ENCODE measurements at places on chromosomes 1 and 21.

DNA sequence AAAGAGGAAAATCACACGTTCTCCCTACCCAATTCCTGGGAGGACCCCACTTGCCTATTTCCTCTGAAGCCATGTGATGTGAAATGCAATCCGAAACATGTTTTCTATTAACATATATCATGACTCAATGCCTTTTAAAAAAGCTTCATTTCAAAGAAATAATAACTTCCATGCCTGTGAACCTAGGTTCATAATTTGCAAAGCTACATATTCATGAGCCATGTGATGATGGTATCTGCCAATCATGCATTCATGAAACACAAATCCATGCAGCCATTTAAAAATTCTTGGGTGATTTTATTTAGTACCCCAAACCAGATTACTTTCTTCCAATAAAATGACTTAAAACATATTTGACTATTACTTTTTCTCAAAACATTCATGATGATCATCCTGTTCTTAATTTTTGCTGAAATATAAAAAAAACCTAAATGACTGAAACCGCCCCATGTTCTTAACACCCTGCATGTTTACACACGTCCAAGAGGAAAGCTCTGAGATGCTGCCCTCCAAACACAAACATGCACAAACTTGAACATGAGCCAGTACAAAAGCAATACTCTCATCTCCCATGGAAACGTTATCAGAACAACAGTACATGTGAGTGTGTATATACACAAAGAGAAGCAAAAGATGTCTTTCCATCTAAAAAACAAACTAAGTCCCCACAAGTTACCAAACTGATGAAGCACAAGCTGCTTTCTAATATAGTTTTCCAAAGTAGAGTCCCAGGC is 140.1 kb downstream of the TGFBR3 start:
- no peak for DNase-seq

- DNase-seq: no peak
Observed at GRCh38 chr21:45290948-45291612, 3.4 kb upstream of the POFUT2 start.

DNA sequence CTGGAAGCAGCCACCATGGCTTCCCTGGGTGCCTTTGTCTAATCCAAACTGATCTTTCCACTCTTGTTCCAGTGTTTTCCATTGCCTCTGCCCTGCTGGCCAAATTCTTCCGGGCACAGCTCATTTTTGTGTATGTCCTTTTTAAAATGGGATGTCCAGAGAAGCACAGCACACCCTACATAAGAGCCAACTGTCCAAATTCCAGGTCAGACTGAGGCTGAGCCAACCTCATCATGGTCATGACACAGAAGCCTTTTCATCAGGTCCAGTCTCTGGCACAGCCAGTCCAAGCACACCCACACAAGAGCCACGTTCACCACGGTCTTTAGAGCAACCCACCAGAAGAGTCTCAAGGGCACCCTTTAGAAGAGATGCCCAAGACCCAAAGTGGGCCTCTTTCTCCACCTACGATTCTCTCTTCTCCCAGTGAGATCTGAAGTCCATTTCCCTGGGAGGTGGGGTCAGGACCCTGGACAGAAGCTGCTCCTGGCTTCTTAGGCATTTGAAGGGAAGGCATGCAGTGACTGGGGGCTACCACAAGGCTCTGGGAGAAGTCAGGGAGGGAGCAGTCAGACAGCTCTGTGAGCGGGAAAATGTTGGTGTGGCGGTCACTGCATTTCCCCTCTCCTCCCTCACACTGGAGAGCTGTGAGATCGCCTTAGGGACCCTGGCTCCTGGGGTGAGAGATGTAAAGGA is 53.2 kb downstream of the SYT2 start:
- DNase-seq: no peak

DNA sequence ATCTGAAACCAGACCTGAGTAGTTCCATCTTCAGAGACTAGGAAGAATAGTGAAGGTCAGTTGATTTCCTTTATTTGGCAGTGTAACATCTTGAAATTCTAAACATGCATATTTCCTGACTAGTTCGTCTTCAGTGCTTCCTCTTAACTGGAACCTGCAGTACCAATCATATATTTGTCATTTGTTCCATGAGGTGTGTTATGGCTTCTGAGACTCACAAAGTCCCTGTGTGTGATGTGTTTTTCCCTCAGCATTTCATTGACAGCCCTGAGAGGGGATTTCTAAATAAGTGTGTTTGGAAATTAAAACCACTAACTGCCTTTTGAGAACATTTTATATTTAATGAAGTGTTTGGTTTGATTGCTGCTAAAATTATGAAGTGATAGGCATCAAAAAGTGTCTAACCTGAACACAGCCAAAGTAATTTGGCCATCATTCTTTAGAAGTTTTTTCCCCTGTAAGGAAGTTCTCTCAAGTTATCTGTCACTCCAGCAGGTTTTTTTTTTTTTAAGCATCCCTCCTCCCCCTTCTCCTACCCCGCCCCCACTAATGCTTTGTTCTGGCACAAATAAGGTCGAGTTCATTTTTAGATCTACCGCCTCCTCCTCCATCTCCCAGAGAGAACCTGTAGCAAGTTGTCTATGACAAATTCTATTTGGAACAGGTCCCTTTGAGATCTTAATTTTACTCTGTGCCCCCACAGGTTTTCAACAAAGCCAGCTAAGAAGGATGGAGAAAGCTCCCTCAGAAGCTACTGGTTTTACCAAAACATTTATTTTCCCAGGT is 61.4 kb downstream of the TMEM200B start:
- DNase-seq: no peak

- no peak for DNase-seq
Observed at GRCh38 chr1:157700305-157700704, 264 bp downstream of the FCRL3 start.

DNA sequence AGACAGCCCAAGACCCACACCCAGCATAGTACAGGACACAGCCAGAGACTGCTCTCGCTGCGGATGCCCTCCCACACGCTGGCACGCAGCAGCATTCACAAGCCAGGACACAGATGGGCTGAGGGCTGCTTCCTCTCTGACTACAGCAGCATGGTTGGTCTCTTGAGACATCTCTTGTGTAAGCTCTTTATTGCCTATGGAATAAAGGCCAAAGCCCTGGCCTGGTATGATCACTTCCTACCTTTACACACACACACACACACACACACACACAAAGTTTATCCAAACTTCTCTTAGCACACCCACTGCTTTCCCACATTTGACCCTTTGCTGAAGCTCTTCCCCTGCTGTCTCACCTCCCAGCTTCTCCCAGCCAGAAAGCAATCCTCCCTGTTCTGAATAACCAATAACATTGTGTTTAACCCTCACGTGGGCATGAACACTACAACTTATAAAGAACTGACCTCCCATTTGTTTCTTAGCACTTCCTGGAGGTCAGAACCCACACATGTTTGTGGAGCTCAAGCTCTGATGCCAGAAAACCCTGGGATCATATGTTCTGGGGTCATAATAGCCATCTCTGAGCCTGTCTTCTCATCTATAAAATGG is 1.2 kb upstream of the LUZP1 start:
- peak; percentile 80 for DNase-seq

- peak; percentile 79 for DNase-seq
Observed at GRCh38 chr21:45041351-45041805, 33.0 kb upstream of the ADARB1 start.
